ENCODE measurements at places on chromosomes 1 and 21.

DNA sequence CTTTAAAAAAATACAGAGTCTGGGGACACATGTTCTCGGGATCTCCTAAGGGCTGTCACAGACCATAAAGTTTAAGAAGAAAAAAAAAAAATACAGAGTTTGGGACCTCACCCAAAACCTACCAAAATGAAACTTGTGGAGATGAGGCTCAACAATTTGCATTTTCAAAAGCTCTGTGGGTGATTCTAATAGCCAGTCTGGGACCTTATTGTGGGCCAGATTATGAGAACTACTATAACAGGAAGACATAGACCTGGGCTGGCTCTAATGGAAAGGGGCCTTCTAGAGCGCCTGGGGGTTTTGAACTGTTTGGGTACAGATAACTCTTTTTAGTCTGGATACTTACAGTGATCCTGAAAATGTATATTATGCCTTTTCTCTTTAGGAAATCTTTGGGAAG, 69.1 kb downstream of the LAMC1 start:
- DNase-seq, result no peak

- DNase-seq, result peak; percentile 45
Observed at GRCh38 chr1:26408604-26409003, 2.0 kb upstream of the LIN28A start.

DNA sequence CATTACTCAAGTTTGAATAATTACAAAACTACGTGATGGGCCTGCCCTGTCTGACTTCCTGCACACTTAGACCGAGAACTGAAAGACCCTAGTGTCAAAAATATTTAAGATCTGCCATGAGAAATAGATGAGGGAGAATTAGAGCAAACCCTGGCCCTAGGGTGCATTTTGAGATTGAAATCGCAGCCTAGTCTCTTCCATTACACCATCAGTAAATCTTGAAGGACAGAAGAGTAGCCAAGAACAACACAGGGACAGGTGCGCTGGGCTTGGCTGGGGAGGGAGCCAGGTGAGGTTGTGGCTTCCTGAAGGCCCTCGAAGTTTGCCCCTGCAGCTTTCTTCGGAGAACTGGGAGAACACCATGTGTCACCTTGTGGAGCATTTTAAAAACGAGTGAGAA, 36.7 kb upstream of the KIF26B start:
- no peak for DNase-seq

- DNase-seq, result no peak
Observed at GRCh38 chr1:201430776-201431175, 9.2 kb upstream of the TNNI1 start.

DNA sequence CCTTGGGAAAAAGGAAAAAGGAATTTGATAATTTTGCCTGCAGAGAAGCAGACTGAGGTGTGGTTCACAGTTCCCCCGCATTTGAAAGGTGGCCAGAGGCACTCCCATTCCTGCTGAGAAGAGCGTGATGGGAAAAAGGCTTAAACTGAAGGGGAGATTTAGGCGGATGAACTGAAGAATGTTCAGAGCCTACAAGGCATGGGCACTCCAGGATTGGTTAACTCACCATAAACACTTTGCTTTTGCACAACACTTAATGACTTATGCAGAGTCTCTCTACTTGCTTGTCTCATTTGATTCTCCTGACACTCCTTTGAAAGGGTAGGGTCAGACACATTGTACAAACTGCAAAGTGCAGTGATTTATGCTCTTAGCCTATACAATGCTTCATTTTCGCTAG, 119.6 kb upstream of the RUNX1 start:
- no peak for DNase-seq

GRCh38 chr1:234706931-234707330, 97.0 kb upstream of the IRF2BP2 start:
- no peak for DNase-seq

GRCh38 chr1:72954943-72955342, 672.6 kb upstream of the NEGR1 start:
- DNase-seq, result no peak

DNA sequence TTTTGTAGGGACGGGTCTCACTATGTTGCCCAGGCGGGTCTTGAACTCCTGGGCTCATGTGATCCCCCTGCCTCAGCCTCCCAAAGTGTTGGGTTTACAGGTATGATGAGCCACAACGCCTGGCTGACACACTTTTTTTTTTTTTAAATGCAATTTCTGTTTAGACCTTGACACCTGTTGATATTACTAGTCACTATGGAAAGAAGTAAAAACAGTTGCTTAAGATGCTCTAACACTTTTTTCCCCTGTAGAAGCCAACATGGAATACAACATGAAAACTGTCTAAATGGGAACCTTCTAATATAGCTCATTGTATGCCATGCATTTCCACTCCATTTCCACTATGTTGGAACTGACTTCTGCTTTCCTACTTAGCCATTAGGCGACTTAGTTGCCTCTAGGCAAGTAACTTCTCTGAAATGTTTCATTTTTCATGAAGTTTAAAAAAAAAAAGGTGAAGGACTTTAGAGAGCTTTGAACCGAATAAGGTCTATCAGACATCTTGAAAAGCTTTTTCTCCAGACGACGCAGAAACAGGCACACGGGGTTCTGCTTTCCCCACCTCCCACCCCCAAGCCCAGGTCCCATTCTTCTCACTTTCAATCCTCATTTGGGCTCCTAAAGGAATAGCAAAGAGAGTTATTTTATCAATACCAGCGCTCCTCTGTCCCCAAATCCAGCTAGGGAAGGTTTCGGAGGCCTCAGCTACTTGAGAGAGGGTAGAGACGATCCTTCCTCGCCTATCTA, 648 bp upstream of the DR1 start:
- DNase-seq, result peak; percentile 34

DNA sequence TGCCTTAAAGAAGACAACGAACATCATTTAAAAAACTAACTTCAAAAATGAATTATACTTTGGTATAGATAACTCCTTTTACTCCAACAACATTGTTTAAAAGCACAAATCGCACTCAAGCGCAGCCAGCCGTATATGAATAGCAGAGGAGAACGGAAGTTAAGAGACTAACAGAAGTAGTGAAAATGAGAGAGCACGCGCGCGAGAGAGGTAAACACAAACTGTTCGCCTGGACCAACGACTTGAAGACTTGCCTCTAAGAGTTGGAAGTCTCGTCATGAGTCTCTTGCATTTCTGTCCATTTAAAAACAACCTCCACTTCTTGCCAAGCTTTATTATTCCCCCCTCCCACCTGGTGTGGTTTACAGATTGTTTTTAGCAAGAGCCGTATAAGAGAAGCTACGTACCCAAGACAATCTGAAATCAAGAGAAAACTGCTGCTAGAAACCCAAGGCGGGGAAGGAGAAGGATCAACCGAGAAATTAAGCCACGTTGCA, 479 bp downstream of the SELENOF start:
- DNase-seq, result no peak

- peak; percentile 68 for DNase-seq
Observed at GRCh38 chr1:11051781-11052511, 4.9 kb upstream of the MASP2 start.

GRCh38 chr1:29133861-29134694, 10.4 kb upstream of the TMEM200B start:
- DNase-seq, result no peak

- no peak for DNase-seq
Observed at GRCh38 chr1:202416641-202417040, 68.1 kb downstream of the PPP1R12B start.

DNA sequence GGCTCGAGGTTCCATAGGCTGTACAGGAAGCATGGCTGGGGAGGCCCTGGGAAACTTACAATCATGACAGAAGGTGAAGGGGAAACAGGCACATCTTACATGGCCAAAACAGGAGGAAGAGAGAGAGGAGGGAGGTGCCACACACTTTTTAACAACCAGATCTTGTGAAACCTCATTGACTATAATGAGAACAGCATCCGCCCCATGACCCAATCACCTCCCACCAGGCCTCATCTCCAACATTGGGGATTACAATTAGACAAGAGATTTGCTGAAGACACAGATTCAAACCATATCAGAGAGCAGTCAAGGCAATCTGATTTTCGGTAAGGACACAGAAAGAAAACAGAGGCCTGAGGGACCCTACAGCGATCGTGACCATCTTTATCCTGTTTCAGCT, 41.7 kb downstream of the TNFRSF9 start:
- no peak for DNase-seq

GRCh38 chr1:224266105-224266914, 63.7 kb downstream of the NVL start:
- no peak for DNase-seq

DNA sequence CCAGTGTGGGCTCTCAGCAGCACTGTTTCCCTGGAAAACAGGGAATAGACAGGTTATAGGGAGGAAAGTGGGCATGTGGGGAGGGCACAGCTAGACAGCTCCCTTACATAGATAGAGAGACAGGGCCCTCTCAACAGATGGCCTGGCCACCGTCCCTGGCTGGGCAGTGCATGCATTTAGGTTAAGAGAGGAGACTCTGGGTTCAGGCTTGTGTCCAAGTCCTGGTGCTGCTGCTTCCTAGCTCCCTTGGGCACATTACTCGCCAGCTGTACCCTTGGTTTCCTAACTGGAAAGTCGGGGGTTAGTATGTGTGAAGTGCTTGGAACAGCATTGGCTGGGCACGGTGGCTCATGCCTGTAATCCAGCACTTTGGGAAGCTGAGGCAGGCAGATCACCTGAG, 9.1 kb downstream of the PLOD1 start:
- no peak for DNase-seq

GRCh38 chr1:192756847-192757246, 52.0 kb upstream of the RGS2 start:
- no peak for DNase-seq

DNA sequence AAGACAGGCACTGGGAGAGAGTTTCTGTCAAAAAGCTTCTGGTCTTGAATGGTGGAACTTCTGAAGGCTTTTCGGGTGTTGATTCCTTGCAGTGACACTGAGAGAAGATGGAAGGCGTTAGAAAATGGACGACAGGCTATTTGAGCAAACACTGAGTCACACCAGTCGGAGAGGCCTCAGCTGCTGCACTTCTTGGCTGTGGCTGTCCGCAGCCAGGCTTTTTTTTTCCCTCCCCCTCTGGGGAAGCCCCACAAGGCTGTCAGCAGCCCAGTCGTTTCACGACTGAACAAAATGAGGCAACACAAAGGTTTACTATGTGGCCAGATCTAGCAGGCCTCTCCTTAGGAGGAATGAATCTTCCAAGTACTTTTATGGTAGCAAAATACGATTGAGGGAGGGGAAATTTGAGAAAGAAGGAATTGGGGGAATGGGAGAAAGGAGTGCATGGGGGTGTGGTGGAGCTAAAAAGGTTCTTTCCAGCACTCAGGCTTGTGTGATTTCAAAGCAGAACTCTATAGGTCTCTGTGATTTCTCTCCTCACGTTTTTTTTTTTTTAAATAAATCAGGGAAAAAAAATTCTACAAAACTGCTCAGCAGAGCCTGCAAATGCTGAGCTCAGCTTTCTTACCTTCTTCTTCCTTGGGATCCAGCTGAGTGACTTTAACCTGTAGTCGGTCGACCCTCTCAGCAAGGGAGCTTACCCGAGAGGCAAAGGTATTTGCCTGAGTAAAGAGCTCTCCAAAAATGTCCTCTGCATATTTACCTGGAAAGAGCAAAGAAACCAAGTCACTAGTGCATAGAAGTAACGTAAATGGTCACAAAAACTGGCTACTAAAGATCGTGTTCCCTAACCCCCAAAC, 26.1 kb downstream of the GPR3 start:
- no peak for DNase-seq

DNA sequence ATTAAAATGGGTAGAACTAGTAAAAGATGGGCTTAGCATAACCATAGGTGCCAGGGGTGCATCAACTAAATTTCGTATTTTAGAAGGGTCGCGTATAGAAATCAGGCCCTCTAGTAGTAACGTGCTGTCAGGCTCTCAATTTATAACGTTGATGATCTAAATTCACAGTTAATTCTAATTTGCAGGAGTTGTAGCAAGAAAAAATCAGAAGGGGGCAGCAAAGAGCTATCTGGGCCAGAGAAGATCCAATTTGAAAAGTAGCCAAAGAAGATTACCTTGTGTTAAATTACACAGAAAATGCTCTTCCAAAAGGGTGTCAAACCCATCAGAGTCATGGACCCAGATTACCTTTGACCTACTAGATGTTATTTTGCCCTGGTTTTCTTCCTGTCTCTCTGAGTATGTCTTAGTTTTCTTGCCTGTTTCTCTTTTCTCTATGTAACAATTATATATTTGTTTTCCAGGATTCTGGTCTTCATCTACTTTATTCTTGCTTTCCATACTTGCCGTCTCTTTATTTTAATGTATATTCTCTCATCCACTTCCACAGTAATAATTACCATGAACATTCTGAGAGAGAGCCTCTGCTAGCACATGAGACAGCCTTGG, 1030.9 kb downstream of the AMY1C start:
- DNase-seq, result no peak

DNA sequence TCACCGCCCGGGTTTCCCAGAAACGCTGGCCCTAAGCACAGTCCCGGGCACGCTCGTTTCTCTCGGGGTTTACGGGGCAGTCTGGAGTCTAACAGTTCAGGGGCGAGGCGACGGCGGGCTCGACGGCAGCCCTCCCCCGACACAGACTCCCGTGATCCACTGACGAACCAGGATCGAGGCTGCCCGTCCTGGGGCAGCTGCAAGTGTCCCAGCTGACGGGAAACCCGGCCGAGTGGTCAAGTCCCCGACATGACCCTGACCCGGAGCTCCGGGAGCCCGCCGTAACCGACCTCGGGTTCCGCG, 494 bp downstream of the UBE2J2 start:
- DNase-seq, result peak; percentile 14

- no peak for DNase-seq
Observed at GRCh38 chr1:221204055-221204833, 325.0 kb downstream of the HLX start.

- DNase-seq, result no peak
Observed at GRCh38 chr1:33826711-33827110, 37.2 kb upstream of the HMGB4 start.

DNA sequence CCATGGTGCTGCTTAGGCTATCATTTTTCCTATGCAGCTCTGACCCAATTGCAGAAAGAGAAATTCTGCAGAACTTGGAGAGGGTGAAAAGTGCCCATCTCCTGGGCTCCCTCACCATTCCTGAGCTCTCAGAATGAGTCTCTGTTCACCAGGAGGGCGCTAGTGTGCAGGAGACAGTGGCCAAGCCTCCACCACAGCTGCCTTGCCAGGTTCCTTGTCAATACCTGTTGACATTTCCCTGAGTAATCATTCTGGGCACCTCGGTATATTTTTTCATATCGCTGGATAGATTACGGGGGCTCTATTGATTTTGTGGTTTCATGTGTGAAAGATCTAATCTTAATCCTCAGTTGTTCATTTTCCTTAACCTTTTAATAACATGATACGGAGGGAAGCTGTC, 13.0 kb upstream of the C8B start:
- DNase-seq, result no peak

- DNase-seq, result no peak
Observed at GRCh38 chr1:94608852-94609530, 67.4 kb upstream of the F3 start.
